Fibroblast of lung (primary cell): ENCODE measurements at places on chromosomes 2 and 18.

DNA sequence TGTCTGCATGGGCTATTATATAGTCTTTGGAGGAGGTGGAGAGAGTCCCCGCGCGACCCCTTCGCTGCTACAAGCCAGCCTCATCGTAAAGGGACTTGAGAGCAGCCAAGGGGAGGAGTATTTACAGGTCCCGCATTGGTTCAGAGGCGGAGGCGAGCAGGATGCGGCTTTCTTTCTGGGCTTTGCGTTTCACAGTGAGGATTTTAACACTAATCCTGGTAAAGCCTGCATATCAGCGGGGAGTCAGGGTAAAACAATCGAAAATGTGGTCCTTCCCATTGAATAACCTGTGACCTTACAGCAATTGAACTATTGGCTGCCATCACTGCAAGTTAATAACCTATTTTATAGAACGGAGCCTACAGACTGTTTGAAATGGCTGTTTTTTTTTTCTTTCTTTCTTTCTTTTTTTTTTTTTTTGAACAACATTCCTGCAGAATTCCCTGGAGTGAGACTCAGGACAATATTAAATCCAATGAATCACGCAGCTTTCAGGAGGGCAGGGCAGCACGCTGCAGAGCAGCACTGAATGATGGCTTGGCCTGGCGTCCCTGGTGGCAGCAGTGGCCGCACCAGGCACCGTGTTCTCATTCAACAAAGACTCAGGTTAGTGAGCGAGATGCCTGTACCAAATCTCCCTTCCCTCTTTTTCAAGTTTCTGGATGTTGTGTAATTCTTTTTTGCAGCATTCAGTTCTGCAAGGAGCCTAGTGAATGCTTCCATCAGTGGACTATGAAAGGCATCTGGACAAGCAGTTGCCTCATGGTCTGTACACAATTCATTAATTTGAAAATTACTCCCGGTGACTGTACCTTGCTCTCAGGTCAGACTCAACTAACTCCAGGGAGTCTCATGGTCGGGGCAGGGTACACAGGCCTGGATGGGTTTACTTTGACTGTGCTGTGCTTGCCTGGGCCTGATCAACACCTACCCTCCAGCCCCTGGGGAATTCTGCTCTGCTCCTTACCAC is 19.8 kb downstream of the SMIM21 start:
- DNase-seq = peak; percentile 46

- peak; percentile 46 for DNase-seq
These were observed 53.6 kb downstream of the FAM228A start for GRCh38 chr2:24228470-24228869.

GRCh38 chr2:6679471-6679870 is 186.2 kb downstream of the CMPK2 start:
- no peak for DNase-seq

DNA sequence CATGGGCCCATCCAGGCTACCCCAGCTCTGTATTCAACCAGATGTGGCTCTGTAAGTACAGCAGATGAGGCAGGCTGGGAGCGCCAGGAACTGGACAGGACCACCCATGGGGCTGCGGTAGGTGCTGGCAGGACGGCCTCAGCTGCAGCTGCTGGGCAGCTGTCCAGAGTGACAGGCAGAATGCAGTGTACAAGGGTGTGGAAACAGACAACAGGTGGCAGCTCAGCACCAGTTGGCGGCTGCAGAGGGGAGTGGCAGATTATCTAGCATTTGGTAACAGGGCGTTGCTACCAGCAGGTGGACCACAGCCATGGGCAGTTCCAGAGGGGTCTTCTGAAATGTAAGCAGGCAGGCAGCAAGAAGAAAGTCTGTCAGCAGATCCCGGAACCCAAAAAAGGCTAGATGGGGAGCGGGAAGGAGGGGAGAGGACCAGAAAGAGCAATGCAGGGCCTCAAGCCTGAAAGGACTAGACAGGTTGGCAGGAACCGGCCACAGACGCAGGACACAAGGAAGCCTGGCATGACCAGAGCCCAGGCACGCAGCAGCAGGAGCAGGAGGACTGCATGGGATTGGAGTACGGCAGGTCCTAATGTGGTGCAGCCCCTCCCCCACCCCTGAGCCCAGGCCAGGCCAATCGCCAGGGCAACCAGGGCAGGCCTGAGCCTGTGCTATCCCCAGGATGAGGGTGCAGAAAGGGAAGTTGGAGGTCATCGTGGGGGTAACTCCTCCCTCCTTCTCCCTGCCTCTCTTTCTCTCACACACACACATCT is 24.7 kb downstream of the PKDCC start:
- peak; percentile 29 for DNase-seq

DNA sequence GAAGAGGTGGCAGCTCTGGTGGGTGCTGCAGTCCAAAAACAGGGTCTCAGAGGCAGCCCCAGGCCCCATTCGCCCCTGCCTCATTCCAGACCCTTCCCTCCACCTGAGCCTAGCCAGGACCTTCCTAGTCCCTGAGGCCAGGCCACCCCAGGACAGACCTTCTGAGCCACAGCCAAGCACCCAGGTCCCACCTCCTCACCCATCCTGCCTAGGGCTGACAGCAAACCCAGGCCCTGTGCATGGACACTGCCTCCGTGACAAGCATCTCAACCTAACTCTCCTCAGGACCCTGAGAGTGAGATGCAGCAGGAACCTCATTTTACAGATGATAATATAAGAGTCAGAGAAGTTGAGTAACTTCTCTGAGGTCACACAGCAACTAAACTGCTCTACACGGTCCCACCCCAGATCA is 15.5 kb downstream of the ADRA2B start:
- no peak for DNase-seq

DNA sequence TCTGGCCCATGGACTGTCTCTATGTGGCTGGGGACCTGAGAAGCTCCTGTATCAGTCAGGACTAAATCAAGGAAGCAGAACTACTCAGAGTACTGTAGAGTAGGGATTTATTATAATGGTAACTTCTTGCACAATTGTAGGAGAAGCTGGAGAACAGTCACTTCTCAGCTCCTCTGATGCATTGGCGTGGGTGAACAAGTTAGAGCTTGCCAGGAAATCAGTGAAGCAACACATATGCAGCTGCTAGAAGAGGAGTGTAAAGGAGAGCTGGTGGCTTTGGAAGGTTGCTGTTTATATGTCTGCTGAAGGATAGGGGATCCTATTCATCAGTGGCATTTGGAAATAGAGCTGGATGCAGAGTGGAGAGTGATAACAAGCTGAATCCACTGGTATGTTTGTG is 215.5 kb upstream of the CWC22 start:
- DNase-seq = peak; percentile 92

GRCh38 chr2:46852598-46852997 is 63.0 kb downstream of the MCFD2 start:
- DNase-seq = no peak

- no peak for DNase-seq
These were observed 44.8 kb downstream of the RMP24 start for GRCh38 chr18:36017232-36017631.
